Activated CD4-positive, alpha-beta T cell treated with anti-CD3 and anti-CD28 coated beads for 36 hours (primary cell): ENCODE measurements at places on chromosomes 13 and 19. TPM values are rescaled to one million over a fixed set of nuclear protein-coding genes. Genes with fewer than 3 reads are reported as not detected.

DNA sequence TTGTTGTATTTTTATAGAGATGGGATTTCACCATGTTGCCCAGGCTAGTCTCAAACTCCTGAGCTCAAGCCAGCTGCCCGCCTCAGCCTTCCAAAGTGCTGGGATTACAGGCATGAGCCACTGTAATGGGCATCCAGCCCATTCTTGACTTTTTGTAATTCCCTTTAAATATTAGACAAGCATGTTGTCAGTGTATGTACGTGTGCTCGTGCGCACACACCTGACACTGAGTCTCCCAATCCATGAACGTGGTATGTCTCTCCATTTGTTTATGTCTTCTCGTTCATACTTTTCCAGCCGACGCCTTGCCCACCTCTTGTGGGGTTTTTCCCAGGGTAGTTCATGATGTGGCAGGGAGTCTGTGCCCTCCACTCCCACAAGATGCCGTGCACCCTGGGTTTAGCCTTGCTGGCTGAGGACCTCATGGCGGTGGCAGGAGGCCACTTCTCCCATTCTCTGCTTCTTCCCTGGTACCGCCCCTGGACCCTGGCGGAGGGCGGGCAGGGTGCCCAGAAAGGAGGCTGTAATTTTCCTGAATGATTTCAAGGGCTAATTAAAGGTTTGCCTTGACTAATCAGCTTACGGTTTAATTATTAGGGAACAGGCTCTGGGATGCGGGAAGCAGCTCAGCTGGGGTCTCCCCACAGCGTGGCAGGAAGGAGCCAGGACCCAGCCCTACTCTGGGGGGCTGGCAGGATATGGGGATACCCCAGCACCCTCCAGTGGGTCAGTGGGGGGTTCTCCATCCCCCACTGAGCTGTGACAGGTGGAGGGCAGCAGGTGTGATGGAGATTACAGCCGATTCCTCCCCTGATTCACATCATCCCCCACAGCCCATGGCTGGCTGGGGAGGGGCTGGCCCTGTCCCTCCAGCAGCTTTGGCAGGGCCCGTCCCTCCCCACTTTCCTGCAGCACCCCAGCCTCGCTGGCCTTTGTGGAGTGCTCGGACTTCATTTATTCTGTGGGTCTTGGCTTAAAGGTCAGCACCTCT lies 12.9 kb downstream of the PAK4 start:
- H3K36me3 ChIP-seq, result no peaks in the 10 kb centered on the region
- no peak overlapping the region for H3K27ac ChIP-seq
- DNase-seq, result no peak
- H3K4me3 ChIP-seq, result no peak overlapping the region
- no peaks in the 10 kb centered on the region for H3K4me1 ChIP-seq

- peaks cover 16% of the 10 kb centered on the region for H3K4me1 ChIP-seq
- no peak for DNase-seq
- H3K27ac ChIP-seq, result peak overlapping the region; percentile 98
- H3K4me3 ChIP-seq, result peak overlapping the region; percentile 85
These were observed 568 bp upstream of the ZNF230 start for GRCh38 chr19:44002212-44002565.

GRCh38 chr13:41586216-41586615 lies 128.9 kb downstream of the RGCC start:
- no peaks in the 10 kb centered on the region for H3K27me3 ChIP-seq
- no peak overlapping the region for H3K27ac ChIP-seq
- peaks cover 11% of the 10 kb centered on the region for H3K4me1 ChIP-seq
- peaks cover 29% of the 10 kb centered on the region for H3K36me3 ChIP-seq
- no peak overlapping the region for H3K4me3 ChIP-seq

GRCh38 chr19:47110521-47111005 lies 3.0 kb downstream of the ZC3H4 start:
- H3K4me3 ChIP-seq, result peak overlapping the region; percentile 93
- peak overlapping the region; percentile 100 for H3K27ac ChIP-seq
- H3K36me3 ChIP-seq, result peaks cover 53% of the 10 kb centered on the region

- no peak overlapping the region for H3K27ac ChIP-seq
- no peak for DNase-seq
- H3K36me3 ChIP-seq, result peaks cover 6% of the 10 kb centered on the region
- no peak overlapping the region for H3K4me3 ChIP-seq
- no peaks in the 10 kb centered on the region for H3K27me3 ChIP-seq
- no peaks in the 10 kb centered on the region for H3K4me1 ChIP-seq
These were observed 40.0 kb upstream of the F7 start for GRCh38 chr13:113065406-113066141.

- H3K27me3 ChIP-seq, result no peaks in the 10 kb centered on the region
- no peaks in the 10 kb centered on the region for H3K4me1 ChIP-seq
- no peak overlapping the region for H3K4me3 ChIP-seq
- no peak overlapping the region for H3K27ac ChIP-seq
These were observed 133.7 kb upstream of the MCF2L start for GRCh38 chr13:112835344-112835743.

Gene PRSS57
- total RNA-seq, result not detected

GRCh38 chr19:40466219-40466984 lies 399 bp upstream of the SPTBN4 start:
- peaks cover 30% of the 10 kb centered on the region for H3K4me1 ChIP-seq
- peak overlapping the region; percentile 77 for H3K4me3 ChIP-seq
- peak overlapping the region; percentile 87 for H3K27ac ChIP-seq
- peak; percentile 89 for DNase-seq
- peaks cover 11% of the 10 kb centered on the region for H3K27me3 ChIP-seq
- H3K36me3 ChIP-seq, result peaks cover 4% of the 10 kb centered on the region

Gene SLITRK6
- total RNA-seq, result not detected

GRCh38 chr19:3785451-3785937 lies 687 bp downstream of the MATK start:
- peaks cover 3% of the 10 kb centered on the region for H3K4me1 ChIP-seq
- DNase-seq, result peak; percentile 44
- peaks cover 26% of the 10 kb centered on the region for H3K36me3 ChIP-seq

GRCh38 chr19:3503036-3503572 lies 2.6 kb upstream of the DOHH start:
- no peaks in the 10 kb centered on the region for H3K27me3 ChIP-seq
- H3K36me3 ChIP-seq, result peaks cover 14% of the 10 kb centered on the region
- H3K27ac ChIP-seq, result no peak overlapping the region

Gene KLK2
- total RNA-seq, result not detected

DNA sequence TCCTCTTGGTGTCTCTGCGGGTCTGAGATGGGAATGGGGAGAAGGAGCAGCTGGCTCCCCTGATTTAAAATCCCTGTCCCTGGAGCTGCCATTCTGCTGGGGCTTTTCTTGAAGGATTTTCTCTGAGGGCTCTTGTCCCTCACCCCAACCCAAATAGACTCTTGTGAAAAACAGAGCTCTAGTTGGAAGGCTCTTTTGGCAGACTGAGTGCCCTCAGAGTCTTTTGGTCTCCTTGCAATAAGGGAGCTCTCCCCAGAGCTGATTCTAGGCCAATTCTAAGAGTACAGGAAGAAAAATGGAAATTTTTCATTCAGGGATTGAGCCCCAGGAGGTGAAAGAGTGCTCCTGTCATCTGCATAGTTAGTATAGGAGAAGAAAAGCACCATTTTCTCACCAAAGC lies 238.3 kb downstream of the COG6 start:
- no peak overlapping the region for H3K4me3 ChIP-seq
- no peak for DNase-seq
- peak overlapping the region; percentile 29 for H3K27ac ChIP-seq
- no peaks in the 10 kb centered on the region for H3K27me3 ChIP-seq

GRCh38 chr13:112971288-112971643 lies 2.3 kb downstream of the MCF2L start:
- no peak for DNase-seq
- peaks cover 22% of the 10 kb centered on the region for H3K4me1 ChIP-seq
- H3K27ac ChIP-seq, result no peak overlapping the region
- no peak overlapping the region for H3K4me3 ChIP-seq

- peaks cover 6% of the 10 kb centered on the region for H3K27me3 ChIP-seq
- DNase-seq, result no peak
- no peak overlapping the region for H3K4me3 ChIP-seq
These were observed 16.6 kb downstream of the OLFM4 start for GRCh38 chr13:53045189-53045588.
